Naive B cell (primary cell): ENCODE measurements at places on chromosomes 2 and 18.

- no peak for DNase-seq
Observed at GRCh38 chr2:229205704-229206103, 65.4 kb downstream of the PID1 start.

DNA sequence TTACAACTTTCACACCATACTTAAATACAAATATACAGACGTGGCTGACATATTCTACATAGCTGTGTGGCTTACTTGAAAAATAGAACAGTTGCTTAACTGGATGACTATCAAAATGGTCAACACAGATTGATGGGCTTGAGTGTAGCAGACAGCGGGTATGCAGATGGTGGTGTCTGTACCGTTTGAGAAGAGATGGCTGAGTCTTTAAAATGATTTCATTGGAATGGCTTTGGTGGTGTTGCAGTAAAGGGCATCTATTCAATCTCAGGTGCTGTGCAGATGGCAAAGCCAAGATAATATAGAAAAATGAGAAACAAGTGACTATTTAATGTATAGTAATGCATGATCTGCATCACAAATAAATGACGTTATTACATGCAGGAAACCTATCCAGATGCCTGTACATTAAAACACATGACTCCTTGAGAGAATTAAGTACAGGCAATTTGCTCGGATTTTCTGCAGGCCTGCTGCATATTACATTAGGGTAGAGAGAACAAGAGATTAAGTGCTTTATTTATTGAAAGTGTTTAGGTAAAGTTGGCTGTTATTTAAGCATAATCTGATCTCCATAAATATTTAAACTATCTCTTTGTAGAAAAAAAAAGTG, 68.5 kb downstream of the AGPS start:
- DNase-seq: no peak

DNA sequence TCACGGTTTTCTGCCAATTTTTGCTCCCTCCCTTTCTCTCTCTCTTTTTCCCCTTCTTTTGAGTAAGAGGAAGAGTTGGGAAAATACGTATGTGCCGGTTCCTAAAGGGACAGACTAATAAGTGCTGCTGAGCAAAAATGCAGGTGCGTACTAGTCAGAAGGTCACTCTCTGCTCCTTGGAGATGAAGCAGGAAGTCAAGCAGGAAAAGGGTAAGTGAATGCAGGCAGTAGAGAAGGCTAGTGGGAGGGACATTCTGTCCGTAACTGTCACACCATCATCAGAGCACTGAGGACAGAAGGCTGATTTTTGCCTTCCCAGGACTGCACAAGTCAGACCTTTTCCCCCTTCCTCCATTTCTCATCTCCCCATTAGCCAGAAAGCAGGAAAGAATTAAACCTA, 105.7 kb downstream of the CDH2 start:
- DNase-seq: no peak

DNA sequence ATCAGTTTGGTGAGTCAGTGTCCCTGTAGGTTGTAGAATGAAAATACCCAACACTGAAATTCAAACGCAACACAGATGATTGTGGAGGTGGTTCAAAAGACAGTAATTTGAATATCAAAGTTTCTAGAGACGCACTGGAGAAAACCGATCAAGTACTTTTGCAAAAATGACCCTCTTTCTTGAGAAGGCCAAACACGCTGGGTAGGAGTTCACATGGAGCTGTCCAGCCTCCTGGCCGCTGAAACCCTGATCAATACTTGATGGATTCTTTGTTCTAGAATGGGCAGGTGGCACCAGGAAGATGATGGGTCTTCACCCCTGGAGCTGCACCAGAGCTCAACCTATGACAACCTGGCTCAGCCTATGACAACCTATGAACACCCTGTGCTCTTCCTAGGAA, 39.7 kb upstream of the UBE2F start:
- no peak for DNase-seq

- no peak for DNase-seq
Observed at GRCh38 chr2:111633643-111634042, 250.3 kb downstream of the ANAPC1 start.

- no peak for DNase-seq
Observed at GRCh38 chr2:135745545-135745944, 3.9 kb downstream of the UBXN4 start.

DNA sequence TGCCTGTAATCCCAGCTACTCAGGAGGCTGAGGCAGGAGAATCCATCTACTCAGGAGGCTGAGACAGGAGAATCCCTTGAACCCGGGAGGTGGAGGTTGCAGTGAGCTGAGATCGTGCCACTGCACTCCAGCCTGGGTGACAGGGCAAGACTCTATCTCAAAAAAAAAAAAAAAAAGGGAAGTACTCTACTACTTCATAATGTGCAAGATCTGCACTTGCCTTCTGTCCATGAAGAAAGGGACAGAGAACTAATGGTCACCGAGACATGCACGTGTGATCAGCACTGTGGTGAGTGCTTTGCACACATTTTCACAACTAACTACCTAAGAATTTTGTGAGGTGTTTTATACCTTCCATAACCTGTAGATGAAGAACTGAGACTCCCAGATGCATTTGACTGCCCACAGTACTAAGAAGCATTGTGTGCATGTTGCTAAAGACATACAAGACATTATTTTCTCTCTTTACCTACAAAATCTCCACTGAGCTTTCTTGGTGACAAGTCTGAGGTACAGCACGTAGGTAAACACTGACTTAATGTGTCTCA, 784.8 kb upstream of the ID2 start:
- no peak for DNase-seq

DNA sequence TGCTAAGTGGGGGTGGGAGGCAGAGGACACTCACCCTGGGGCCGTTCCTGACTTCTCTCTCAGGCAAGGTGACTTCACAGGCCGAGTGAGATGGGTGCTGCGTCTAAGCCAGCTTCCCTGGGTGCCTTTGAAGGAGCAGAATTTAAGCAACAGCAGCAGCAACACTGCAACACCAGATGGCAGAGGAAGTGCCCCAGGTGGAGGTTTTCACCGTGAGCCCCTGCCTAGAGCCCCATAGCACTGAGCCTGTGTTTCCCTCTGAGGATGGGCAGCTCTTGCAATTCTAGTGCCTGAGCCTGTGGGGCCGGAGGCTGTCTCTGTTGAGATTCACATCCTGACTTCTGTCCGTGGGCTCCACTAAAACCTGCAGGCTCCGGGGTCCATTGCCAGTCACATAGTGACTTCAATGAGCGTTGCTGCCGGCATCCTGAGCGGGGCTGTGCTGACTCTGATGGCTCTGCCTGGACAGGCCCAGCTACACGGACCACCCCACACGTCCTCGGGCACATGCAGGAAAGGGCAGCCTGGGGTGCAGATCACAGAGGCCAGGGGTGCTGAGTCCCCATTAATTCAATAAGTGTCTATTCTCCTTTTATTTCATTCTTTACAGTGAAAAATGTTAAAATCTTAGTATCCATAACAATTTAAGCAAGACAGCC, 218.8 kb downstream of the SNTG2 start:
- no peak for DNase-seq

DNA sequence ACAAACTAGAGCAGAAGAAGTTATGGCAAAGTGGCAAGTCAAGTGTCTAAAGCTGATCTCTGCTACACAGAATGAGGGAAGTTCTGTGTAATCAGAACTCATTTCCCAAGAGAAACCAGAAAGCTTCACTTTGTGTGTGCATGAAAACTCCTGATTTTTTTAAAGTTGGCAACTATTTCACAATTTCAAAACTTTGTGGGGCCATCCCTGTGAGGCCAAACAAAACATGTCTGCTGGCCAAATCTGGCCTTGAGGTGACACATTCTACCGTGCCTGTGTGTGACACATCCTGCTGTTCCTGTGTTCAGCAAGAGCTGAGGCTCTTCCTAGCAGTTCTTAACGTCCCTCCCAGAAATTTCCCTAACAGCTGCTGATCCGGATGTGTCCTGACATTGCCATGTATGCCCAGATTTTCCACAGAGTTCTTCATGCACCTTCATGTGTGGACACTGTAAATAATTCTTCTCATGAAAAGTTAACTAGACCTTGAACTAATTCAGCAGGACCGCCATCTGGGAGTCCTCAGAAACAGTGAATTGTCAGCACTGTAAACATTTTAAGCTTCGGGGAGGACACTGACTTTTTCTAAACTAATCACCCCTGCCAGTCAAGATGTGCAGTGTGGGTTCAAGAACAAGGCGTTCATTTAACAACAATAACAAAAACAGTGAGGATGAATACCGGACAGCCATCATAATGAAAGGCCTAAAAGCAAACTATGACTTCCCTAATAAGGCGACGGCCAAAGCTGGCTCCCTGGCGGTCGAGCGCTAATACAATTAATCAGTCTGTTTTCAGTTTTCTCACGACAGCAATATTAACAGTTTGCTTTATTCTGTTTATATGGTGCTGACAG, 99.0 kb downstream of the PLEKHM3 start:
- DNase-seq: no peak

GRCh38 chr2:129689653-129690448, 289.6 kb upstream of the RAB6C start:
- no peak for DNase-seq

DNA sequence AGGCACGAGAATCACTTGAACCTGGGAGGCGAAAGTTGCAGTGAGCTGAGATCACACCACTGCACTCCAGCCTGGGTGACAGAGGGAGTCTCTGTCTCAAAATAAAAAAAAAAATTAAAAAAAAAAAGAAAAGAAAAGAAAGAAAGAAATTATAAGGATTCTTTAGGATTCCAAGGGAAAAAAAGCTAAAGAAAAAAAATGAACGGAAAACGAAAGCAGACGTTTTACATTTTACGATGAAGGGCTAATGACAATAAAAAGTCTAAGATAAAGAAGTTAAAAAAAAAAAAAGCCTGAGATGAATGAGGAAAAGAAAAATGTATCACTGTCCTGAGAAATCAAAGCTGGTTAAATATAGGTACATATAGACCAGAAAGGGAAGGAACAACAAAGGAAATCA, 58.5 kb downstream of the SOS1 start:
- DNase-seq: no peak

DNA sequence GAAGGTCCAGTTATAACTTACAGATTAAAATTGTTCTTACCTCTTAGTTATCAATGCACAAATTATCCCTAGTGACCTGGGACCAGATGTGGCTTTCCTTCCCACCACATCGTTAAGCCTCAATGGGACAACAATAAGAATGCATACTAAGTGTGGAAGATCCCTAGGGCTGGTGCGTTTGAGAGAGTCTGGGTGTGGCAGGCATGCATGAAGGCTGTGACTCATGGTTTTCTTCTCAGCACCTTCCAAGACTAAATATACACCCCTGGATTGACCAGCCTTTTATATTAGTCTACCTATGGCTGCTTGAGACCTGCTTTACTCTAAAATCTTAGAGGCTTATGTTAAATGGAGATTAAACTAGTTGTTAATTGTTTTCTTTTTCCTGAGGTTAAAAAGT, 261.7 kb upstream of the SLC14A2 start:
- no peak for DNase-seq

GRCh38 chr2:210363261-210363660, 48.3 kb upstream of the MYL1 start:
- no peak for DNase-seq

DNA sequence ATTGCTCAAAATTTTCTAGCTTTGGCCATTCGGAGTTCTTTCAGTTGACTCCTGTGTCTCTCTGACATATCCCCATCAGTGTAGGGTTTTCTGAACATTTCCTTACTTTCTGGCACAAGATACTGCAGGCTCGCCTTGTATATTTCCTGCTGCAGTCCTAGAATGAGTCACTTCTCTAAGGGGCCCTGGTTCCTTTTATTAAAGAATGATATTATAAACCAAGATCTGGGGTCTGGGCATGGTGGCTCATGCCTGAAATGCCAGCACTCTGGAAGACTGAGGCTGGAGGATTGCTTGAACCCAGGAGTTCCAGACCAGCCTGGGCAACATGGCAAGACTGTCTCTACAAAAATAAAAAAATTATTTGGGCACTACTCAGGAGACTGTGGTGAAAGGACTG, 3.0 kb upstream of the RPL37A start:
- DNase-seq: no peak

GRCh38 chr2:209322041-209322440, 101.8 kb upstream of the MAP2 start:
- DNase-seq: no peak

- no peak for DNase-seq
Observed at GRCh38 chr2:65501836-65502235, 69.4 kb upstream of the SPRED2 start.

DNA sequence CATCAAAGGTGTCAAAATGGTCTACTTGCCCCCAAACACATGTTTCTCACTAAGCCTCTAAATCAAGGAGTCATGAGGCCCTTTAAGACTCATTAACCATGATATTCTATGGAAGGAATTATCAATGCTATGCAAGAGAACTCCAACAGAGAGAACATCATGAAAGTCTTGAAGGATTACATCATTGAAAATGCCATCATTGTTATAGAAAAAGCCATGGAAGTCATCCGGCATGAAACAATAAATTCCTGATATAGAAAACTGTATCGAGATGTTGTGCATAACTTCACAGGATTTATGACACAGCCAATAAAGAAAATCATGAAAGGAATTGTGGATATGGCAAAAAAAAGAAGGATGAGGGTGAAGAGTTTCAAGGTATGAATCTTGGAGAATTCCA, 1363.6 kb upstream of the CDH2 start:
- no peak for DNase-seq

DNA sequence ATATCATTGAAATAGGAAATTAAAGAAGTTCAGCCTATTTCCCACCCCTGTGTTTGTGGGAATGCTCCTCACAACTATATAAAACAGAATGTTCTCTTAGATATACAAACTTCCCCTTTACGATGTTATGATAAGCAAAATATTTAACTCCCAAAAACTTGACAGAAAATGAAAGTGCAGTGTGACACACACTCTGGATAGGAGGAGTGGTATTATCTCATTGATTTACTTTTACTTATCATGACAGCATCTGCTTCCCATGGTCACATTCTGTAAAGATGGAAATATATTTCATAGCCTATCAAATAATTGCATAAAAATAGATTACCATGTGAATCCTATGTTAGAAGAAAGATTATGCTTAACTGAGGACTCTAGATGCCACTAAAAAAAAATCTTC, 96.6 kb upstream of the STK17B start:
- DNase-seq: no peak

DNA sequence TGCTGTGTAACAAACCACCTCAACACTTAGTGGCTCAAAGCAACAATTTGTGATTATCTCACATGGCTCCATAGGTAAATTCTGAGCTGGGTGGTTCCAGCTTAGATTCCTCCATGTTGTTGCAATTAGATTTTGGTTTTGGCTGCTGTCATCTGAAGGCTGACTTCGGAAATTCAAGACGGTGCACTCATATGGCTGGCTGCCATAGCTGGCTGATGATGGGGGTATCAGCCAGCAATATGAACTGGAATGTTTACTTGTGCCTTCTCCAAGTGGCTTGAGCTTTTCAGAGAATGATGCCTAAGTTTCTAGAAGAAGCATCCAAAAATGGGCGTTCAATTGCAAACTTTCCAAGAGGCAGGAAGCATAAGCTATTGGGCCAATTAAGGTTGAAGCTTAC, 213.1 kb downstream of the GCA start:
- DNase-seq: no peak

DNA sequence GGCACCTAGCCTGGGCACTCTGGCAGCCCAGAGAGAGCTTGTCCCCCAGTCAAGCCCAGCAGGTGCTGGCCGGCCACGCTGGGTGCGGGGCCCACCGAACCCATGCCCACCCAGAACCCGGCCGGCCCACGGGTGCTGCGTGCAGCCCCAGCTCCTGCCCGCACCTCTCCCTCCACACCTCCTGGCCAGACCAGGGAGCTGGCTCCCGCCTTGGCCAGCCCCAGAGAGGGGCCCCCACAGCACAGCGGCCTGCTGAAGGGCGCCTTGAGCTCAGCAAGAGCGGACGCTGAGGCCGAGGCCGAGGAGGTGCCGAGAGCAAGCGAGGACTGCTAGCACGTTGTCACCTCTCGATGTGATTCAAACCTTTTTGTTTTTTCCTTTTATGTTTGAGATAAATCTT, 407.0 kb upstream of the KCNJ3 start:
- no peak for DNase-seq

- no peak for DNase-seq
Observed at GRCh38 chr2:239324456-239324855, 76.4 kb downstream of the HDAC4 start.
